8988T (cell line): ENCODE measurements at places on chromosomes 4 and X.

- no peak for DNase-seq
Observed at GRCh38 chr4:37481547-37482122, 204.5 kb downstream of the RELL1 start.

GRCh38 chr4:142817442-142817841 lies 28.7 kb downstream of the INPP4B start:
- no peak for DNase-seq

DNA sequence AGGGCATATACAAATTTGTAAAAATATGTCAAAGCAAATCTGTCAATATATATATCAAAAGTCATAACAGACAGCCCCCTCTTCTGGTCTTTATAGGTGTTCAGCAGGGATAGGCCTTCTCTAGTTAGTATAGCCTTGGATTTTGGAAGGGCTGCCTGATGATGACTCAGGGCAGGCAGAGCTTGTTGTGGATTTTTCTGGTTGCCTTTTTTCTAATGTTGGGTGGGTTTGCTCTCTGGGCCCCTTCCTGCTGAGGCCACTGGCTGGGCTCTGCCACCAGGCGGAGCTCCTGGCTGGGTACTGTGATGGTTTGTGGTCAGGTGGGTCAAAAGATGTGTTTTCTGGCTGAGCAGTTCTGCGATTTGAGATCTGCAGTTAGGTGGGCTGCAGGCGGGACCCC lies 294.2 kb downstream of the GRIA2 start:
- DNase-seq: peak; percentile 6

DNA sequence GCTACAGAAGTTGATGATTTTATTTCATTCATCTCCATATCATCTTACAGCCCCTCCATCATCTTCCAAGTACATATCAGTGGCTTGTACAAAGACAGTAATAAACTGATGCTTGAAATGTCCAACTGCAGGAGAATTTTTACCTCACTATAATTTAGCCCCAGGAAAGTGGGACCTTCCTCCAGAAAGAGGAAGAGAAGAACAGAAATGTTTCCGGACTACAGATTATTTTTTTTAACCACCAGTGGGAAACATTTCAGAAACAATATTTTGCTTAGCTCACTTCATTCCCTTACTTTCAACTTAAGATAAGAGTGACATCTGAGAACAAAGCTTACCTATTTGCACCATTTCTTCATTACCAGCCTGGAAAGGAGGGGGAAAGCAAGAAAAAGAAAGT lies 2.0 kb downstream of the ADAMTS3 start:
- DNase-seq: no peak

DNA sequence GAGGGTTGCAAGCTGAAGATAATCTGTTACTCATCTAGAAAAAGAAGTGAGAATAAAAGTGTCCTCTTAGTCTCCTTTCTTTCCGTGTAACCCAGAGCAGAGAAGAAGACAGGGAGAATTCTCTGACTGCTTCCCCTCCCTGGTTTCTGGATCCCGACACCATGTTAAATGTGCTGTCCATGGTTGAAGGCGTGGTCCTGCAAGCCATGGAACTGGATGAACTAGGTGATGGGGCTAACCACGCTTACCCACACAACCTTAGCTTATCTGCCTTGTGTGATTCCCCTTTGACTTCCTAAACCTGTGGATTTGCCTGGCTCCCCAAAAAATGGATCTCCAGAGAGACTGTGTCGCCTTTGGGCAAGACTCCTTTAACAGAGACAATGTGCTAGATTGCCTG lies 907.6 kb downstream of the FSTL5 start:
- DNase-seq: no peak

DNA sequence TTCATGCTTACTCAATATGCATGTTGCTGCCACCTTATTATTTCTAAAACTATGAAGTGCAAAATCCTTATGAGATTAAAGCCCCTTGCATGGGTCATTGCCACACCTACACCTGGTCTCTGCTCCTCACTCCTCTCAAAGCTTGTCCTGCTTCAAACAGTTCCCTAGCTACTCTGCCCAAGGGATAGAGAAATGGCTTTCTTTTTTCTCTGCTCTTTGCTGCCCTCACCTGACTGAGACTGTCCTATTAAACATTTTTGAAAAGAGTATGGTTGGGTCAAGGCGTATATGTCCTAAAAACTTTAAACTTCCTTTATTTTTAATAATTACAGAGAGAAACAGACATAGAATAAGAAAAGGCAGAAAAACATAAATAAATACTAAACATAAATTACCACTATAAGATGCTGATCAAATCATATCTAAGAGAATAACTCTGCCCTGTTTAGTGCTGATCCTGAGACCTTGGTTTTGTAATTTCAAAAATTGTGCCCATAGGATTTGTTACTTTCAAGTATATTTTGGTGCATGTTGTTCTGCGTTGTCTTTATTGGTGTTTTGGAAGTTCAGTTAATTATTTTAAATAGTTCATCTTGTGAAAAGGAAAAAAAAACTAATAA lies 704.9 kb upstream of the PABPC4L start:
- no peak for DNase-seq

DNA sequence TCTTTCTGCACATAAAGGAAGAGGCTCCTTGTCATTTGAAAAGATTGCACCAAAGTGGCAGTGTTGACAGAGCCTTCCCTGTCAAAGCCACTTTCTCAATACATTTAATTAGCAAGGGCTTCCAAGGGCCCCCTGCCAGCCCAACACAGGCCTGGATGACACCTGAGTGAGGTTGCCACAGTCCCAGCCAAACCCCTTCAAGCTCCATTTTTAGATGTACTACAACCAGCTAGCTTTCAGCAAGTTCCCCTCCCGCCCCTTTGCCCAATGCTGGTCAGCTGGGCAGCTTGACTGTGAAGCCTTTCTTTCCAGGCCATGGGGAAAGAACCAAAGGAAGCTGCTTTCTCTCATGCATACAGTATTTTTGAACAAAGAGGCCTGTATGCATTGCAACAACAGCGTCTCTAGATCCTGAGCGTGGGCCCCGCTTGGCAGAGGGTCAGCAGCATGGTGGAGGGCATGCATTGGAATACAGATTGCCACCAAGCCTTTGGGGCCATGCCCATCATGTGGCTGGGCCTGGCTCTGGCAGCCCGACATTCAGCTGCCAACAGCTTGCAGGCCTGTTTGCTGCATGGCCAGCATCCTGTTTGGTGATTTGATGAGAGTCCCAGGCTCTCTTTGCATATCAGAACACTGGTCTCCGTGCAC lies 261.1 kb upstream of the GATB start:
- no peak for DNase-seq

DNA sequence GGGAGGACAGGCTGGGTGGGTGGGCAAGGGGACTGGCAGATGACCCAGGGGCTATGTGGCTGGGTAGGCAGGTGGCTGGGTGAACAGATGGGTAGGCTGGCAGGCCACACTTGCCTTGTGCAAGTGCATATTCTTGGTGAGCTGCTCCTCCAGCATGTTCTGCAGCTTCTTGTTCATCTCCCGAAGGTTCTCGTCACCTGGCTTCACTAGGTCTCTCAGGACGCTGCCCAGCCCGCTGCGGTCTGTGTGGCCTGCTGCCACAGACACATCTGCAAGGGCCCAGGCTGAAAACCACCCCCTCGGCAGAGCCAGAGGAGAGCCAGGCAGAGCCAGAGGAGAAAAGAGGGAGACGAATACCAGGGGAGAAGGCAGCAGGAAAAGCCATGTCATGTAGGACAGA lies 3.4 kb upstream of the KCND1 start:
- no peak for DNase-seq

GRCh38 chr4:124167602-124168001 lies 544.9 kb downstream of the ANKRD50 start:
- no peak for DNase-seq

GRCh38 chr4:62208921-62209320 lies 1008.8 kb downstream of the ADGRL3 start:
- DNase-seq: no peak

DNA sequence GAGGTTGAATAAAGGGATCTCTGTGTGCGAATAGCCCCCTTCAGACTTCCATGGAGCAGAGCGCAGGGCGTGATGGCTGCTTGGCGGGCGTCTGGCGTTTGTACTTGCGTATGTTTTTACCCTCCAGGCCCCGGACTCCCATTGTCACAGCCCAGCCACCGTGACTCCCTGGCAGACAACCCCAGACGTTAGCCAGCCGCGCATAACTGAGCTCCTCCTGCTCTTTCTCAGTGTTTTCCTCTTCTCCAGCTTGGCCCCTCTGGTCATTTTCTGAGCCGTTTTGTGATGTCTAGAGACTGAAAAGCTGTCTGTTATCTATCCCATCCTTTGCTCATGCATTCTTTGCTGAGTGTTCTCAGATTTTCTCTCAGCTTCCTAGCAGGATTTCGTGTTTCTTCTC lies 54.3 kb downstream of the IGFBP7 start:
- no peak for DNase-seq

- DNase-seq: no peak
Observed at GRCh38 chr4:100841911-100842310, 324.1 kb upstream of the EMCN start.

GRCh38 chr4:153296040-153296823 lies 48.3 kb upstream of the MND1 start:
- DNase-seq: no peak

DNA sequence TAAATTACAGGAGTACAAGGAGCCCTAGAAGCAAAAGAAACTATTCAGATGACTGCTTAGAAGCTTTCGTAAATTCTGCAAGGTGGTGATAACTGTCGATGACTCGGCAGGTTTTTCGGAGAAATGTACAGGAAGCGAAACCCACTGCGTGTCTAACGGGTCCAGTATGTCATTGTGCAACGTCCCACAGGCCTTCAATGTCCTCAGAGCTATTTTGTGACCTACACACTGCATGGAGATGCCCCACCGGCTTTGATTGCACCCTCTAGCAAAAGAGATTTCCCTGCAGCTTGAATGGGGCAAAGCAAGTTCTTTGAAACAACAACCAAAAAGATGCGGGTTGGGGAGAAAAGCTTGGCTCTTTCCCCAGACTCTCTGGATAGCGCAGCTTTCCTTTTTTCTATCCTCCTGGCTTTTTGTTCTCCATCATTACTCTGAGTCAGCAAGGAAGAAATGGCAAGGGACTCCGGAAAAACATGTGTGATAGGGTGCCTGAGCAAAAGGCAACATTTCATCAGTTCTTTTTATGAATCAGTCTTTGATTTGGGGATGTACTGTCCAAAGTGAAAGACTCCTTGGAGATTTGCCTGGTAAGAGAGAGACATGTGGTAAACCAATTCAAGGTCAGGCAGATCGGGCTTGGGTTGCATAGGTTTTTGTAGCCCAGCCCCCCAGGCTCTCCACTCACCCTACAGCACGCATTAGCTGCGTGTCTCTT lies 112.0 kb upstream of the TBL1X start:
- no peak for DNase-seq

GRCh38 chr4:145686991-145687390 lies 7.0 kb downstream of the C4orf51 start:
- DNase-seq: no peak

DNA sequence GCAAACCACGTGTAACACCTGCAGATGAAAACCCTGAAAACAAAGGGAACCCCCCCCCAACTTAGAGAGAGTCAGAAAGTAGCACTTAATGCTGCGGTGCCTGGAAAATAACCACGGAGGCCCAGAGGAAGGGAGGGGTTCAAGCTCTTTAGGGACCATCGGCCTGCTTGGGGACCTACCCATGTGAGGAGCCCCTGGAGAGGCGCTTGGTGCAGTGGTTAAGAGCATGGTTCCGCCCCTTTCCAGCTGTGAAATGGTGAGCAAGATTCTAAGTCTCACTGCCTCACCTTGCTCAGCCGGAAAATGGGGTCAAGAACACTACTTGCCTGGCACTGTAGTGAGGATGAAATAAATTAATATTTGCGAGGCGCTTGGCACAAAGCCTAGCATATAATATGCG lies 13.8 kb downstream of the SLC25A5 start:
- no peak for DNase-seq

DNA sequence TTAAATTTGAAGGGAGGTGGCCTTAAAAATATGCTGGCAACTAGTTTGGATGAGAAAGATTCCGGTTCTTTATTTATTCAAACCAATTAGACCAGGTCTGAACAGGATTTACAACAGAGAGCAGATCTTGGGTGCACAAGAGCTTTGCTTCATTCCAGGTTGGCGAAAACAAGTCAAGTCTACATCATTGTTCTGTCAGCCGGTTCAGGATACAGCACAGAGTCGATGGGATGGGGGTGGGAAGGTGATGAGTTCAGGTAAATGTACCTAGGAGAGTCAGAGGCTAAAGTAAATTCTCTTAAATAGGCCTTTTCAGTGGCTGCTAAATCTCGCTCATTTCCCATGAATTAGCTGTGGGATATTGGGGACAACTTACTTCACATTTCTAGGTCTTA lies 882 bp upstream of the STIM2 start:
- no peak for DNase-seq

- no peak for DNase-seq
Observed at GRCh38 chrX:65148232-65148631, 172.0 kb upstream of the ZC4H2 start.

GRCh38 chrX:120791013-120791643 lies 84.5 kb downstream of the CT47B1 start:
- no peak for DNase-seq

- DNase-seq: no peak
Observed at GRCh38 chr4:138005486-138005885, 236.7 kb downstream of the SLC7A11 start.

GRCh38 chr4:84753321-84753972 lies 170.5 kb downstream of the CDS1 start:
- no peak for DNase-seq

GRCh38 chr4:98448908-98449307 lies 187.7 kb downstream of the RAP1GDS1 start:
- DNase-seq: no peak

DNA sequence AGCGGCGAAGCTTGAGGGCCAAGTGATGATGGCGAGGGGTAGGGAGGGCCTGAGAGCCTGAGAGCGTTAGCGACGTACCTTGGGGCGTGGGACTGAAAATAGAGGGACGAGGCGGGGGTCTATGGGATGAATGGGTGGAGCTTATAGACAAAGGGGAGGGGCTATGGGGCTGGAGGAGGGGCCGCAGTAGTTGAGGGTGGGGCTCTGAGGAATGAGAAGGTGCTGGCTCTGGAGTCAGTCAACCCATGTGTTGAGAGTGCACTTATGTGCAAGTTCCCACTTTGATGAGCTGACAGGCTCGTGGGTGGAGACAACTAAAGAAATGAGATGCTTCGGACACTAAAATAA lies 488 bp downstream of the TBC1D25 start:
- no peak for DNase-seq

- DNase-seq: peak; percentile 23
Observed at GRCh38 chr4:68375667-68376559, 26.0 kb upstream of the YTHDC1 start.
